ENCODE measurements at places on chromosomes 1 and 21.
A peak's percentile ranks its signal among the peaks of the same experiment; 100 is the strongest.

- DNase-seq, result no peak
Observed at GRCh38 chr1:11592752-11593151, 61.5 kb downstream of the FBXO2 start.

GRCh38 chr1:39098546-39099250 lies 72.5 kb downstream of the NDUFS5 start:
- peak; percentile 82 for DNase-seq

DNA sequence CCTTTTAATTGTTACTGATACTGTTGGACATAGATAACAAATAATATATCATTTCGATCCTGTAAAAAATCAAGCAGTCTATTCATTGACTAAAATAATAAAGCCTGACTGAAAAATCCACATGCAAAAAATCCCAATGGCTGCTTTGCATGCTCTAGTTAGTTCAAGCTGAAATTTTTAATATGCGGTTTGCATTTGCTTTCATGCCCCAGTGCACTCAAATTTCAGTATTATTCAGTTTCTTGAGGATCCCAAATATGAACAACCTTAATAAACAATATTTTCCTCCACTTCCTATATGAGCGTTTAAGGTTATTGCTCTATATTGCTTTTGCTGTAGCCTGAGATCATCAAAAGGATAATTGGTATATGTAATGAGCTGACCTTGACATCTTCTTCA lies 75.1 kb upstream of the DPH5 start:
- DNase-seq, result no peak

DNA sequence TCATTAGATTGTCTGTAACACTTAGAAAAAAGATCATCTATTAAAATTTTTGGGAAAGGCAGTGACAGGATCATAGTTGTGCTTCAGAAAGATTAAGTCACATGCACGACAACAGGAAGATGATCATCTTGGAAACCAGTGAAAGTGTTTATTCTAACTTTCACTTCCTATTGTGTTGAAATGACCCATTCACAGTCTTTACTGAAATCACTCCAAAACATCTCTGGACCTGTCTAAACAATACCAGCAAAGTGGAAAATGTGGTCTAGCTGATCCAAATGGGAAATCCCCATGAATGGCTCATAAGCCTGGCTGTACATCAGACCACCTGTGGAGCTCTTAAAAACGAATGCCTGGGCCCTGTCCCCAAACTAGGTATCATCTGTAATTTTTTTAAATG lies 111.1 kb upstream of the ETV3 start:
- DNase-seq, result no peak

- no peak for DNase-seq
Observed at GRCh38 chr1:194535369-194535768, 1349.0 kb upstream of the B3GALT2 start.

DNA sequence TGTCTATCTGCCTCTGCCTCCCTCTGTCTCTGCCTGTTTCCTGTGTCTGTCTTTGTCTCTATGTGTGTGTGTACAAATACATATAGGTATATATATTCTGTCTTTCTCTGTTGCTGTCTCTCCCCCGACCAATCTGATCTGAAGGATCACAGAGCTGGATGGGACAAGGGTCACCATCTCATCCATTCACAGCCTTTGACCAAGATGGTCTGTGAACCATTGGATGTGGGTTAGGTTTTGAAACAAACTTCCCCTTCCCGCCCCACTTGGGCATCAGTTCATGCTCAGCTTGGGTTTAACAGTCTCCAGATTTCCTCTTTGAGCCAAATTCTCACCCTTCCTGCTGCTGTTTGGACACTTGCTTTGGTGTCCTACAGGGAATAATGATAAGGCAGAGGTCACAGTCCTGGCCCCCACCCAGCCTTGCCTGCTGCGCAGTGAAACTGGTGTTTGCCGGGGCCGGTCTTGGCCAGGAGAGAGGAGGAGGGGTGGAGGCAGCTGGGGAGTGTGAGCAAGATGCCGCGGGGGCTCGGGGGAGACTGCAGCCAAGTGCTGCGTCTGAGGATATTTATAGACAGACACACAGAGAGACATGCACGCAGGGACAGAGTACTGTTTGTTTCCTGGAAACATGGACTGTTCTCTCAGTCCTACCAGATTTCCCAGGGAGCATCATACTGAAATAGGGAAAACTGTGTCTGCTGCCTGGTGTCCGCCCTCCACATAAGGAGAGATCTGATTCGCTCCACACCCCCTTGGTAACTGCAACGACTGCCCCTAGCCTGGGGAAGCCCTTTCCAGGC lies 27.0 kb upstream of the BTG2 start:
- DNase-seq, result peak; percentile 35

- no peak for DNase-seq
Observed at GRCh38 chr1:212158912-212159796, 123.6 kb downstream of the DTL start.

DNA sequence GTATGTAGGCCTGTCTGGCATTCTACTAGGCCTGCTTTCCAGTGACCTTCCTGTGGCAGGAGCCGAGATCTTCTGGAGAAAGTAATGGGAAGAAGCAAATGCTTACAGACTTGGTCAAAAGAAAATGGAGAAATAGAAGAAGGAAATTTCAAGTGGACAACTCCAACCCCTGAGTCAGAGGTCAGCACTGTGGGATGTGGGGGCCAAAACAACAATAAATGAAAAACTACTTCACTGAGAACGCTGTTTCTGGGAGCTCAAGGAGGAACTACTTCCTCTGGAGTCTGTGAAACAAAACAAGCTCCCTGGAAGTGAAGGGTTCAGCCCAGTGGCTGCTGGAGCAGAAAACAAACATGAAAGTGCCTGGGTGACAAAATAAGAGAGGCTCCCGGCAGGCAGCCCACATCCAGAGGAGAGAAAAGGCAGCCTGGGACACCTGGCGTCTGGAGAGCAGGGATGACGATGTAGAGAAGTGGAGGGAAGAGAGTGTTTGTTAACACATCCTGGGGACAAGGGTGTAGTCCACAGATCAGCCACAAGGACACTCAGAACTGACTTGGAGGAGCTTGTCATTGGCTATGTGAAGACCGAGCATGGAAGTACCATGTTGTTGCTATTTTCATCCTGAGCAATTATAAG lies 355.2 kb downstream of the SMYD3 start:
- no peak for DNase-seq

DNA sequence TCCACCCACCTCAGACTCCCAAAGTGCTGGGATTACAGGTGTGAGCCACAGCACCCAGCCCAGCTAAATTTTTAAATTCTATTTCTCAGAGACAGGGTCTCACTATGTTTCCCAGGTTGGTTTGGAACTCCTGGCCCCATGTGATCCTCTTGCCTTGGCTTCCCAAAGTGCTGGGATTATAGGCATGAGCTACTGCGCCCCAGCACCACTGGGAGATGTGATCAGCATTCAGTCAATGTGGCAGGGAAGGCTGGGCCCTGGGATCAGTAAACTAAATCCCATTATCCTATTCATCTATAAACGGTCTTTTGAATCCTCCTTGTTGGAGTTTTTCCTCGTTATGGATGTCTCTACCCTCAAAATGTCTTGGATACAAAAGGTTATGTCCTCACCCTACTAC lies 113.5 kb downstream of the PGBD5 start:
- DNase-seq, result no peak

DNA sequence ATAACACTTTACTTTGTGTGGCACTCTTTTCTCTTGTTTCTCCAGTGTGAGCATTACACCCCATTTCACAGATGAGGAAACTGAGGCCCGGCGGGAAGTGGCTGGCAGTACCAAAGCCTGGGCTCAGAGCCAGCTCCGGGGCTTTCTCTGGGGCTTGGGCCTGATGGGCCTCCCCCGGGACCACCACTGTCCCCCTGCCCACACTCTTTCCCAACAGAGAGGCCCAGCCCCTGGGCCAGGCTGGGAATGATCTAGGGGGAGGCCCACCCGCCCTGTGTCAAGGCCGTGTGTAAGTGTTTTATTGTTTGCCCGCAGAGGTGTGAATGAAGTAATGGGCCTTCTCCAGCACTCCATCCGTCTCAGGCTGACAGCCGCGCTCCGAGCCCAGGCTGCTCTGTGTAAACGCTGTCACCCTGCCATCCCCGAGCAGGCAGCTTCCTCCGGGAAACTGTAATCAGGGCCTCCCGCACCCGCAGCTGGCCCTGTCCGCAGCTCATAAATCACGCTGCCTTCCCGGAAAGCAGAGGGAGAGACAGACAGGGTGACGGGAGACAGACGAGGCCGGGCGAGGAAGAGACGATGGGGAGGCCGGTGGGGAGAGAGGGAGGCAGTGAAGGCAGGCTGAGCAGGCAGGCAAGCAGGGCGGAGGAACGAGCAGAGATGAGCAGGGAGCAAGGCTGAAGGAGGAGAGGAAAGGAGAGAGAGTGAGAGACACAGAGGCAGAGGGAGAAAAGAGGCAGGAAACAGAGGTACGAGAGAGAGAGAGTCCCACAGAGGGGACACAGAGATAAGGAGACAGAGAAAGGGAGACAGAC lies 109.7 kb upstream of the ZBTB40 start:
- DNase-seq, result no peak

GRCh38 chr1:202348005-202348508 lies 442 bp upstream of the PPP1R12B start:
- no peak for DNase-seq

DNA sequence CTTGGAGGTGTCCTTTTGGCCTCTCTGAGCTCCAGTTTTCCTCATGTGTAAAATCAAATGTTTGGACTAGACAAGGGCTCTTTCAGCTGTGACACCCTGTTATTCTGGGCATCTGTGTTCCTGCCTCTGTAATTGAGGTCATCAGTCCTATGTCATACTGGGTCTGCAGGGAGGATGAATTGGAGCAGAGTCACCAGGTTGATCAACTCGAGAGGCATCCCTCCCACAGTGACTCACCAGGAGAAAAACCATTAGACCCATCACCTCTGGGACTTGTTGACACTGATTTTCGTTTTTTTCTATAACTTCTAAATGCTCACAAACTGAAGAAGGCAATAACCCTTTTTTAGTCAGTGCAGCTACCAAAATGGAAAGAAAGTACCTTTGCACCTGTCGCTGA lies 82.2 kb downstream of the ST6GALNAC5 start:
- DNase-seq, result no peak

- DNase-seq, result no peak
Observed at GRCh38 chr1:101187297-101187696, 49.5 kb upstream of the S1PR1 start.

DNA sequence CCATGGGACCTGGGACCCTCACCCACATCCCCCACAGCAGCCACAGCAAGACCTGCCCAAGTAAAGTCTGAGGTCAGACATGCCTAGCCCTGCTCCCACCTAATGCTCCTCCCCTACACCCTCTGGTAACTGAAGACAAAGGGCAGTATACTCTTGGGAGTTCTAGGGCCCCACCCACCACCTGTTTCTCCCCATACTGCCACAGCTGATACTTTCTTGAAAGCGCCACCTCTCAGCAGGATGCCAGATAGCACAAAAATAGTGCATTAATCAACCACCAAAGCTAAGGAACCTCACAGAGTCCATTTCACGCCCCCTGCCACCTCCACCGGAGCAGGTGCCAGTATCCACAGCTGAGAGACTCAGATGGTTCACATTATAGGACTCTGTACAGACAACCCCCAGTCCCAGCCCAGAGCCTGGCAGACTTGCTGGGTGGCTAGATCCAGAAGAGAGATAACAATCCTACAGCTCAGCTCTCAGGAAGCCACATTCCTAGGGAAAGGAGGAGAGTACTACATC lies 238.1 kb downstream of the LRRC40 start:
- no peak for DNase-seq
